ENCODE measurements at places on chromosomes 5 and 9.

DNA sequence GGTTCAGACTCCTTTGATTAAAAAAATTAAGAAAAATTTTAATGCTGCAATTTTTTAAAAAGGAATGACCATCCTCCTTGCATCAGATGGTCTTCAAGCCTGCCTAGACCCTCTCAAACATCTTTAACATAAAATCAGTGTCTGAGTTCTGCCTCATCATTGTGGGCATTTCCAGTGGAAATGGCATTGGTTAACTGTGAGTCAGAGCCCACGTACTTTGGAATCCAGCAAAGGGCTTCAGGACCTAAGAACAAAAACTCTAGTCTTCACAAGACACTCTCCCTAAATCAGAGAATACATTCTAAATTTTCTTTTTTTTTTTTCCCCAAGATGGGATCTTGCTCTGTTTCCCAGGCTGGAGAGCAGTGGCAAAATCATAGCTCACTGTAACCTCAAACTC is 9.4 kb upstream of the C5orf15 start:
- no peak for DNase-seq

GRCh38 chr5:78458843-78459242 is 98.4 kb downstream of the SCAMP1 start:
- DNase-seq, result no peak

DNA sequence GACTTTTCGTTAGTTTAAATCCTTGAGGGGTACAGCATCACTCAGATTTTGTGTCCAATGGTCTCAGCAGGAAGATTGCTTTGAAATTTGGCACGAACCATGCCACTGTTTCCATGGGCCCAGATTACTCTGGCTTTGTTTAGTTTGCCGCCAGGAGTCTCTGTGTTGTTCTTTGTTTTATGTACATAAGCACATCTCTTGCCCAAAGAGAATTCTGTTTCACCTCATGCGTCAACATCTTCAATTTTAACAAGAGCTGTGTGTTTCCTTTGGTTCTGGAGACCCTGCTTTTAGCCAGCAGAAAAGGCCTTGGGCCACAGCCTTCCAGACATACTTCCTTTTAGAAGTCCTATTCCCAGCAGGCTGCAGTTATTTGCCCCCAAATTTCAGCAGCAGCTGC is 62.4 kb downstream of the TNPO1 start:
- no peak for DNase-seq

DNA sequence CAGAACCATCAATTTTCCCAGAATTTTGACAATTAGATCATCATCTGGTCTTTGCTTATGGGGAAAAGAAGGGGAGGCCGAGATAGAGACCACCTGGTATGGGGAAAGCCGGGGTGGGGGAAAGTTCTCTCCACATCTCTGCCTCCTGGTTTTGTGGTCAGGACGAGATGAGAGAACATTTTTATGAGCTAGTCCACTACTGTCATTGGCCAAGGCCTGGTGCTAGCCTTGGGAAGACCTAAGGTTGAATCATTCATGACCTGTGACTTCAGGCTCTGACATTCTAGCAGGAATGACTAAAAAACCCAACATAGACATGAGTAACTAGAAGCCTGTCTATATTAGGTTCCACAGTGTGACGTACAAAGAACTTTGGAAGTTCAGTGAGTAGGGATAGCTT is 135.2 kb downstream of the PTTG1 start:
- DNase-seq, result no peak

DNA sequence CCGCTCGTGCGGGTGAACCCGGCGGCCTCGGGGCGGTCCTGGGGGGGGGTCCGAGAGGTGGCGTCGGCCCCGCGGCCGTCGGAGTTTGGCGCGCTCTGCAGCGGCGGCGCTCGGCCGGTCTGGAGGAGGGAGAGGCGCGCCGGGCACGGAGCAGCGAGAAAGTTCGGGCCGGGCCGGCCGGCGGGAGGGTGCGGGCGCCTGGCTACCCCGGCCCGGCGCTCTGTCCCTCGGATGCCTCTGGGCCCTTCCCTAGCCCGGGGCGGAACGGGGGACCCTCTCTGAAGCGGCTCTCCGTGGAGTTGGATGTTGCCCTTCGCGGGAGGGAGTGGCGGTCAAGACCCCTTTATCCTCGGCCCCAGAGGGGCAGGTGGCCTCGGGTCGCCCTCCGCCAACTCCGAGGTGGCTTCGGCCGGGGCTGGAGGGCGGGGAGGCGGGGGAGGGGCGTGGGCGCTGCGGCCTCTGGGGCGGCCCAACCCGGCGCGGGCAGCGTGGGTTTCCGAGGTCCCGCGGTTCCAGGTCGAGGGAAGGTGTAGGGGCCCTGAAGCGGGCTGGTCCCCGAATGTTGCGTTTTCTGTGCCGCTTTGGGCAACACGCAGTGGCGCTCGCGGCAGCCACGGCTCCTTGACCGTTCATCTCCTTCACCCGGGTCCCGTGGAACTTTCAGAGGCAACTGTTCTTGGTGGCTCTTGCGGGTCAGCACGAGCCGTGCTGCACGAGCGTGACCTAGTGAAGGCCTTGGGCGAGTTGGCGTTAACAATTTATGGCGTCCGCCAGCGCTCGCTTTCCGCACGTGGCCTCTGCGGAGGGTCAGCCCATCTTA is 290.5 kb downstream of the DOCK8 start:
- DNase-seq, result peak; percentile 2

DNA sequence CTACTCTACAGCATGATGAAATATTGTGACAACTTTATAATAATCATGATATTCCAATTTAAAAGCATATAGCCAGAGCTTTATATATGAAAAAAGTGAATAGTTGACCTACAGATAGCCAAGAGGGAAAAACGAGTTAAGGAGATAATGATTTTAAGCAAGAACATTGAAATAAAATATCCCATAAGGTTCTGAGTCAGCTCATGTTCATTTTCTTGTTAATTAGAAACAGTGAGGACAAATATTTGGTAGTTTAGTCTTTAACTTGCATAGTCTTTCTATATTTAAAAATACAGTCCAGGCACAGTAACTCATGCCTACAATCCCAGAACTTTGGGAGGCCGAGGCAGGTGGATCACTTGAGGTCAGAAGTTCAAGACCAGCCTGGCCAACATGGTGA is 55.8 kb upstream of the CDH6 start:
- DNase-seq, result no peak

GRCh38 chr5:132024789-132025402 is 13.4 kb upstream of the ACSL6 start:
- DNase-seq, result no peak

GRCh38 chr5:53453898-53454718 is 26.3 kb upstream of the FST start:
- DNase-seq, result no peak

DNA sequence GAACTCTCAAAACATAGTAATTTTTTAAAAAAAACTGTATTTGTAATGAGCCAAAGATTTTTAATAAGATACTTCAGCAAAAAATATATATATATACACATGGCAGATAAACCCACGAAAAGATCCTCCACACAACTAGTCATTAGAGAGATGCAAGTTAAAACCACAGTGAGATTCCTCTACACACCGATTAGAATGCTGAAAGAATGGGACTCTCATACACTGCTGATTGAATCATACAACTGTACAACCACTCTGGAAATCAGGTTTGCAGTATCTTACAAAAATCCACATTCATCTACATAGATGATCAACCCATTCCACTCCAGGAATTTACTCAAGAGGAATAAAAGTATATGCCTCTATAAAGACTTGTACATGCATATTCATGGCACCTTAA is 43.7 kb downstream of the RASEF start:
- no peak for DNase-seq

GRCh38 chr5:115389034-115389798 is 92.8 kb upstream of the CCDC112 start:
- DNase-seq, result no peak

DNA sequence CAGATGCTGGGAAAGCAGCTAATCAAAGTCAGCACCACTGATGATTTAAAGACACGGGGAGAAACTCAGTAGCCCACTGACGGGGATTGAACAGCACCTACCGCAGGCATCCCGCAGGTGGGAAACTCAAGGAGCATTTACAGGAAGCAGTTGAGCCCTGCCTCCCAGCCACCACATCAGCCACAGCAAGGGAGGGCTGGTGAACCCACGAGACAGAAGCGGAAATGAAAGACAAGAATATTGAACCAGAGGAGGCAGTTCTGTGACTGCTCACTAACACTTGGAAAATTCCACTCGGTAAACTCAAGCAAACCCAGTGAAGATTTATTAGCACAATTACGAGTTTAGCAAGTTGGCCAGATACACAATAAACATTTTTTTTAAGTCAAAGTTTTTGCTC is 10.6 kb upstream of the FAM163B start:
- peak; percentile 19 for DNase-seq

GRCh38 chr9:92245005-92245797 is 48.3 kb downstream of the IARS1 start:
- DNase-seq, result no peak

DNA sequence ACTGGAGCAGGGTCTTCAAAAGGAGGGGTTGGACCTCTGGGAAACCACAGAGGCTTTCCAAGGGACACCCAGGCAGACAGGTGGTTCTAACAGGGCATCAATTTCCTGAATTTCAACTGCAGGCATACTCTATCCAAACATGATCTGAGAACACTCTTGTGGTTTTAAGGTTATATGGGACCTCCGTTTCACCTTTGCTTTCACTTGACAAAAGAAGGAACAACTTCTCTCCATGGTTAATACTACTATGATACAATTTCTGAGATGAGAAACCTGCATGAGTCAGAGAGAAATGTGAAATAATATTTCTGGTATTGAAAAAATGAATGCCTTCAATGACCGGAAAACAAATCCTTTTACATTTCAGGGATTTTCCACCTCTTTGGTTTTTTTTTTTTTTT is 28.0 kb upstream of the ERAP1 start:
- no peak for DNase-seq

DNA sequence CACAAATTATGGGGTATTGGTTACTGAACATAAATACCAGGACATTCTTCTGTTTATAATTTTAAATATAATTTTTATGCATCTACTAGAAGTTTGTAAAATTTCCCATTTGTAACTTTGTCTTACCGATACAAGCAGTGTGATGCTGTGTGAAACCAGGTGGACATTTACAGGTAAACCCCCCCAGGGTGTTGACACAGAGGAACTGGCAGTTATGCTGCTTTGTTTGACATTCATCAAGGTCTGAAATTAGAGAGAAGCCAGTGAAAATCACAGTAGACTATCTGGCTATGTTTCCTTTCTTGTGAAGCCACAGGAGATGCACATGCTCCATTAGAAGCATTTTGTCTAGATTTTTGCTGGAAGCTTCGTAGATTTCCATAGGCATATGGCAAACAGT is 190.9 kb downstream of the SLC12A2 start:
- no peak for DNase-seq
